ENCODE measurements at places on chromosomes 12 and 14.

- DNase-seq = no peak
Observed at GRCh38 chr12:126993898-126994297, 1273.1 kb upstream of the TMEM132C start.

- no peak for DNase-seq
Observed at GRCh38 chr12:94230357-94230905, 82.1 kb downstream of the PLXNC1 start.

DNA sequence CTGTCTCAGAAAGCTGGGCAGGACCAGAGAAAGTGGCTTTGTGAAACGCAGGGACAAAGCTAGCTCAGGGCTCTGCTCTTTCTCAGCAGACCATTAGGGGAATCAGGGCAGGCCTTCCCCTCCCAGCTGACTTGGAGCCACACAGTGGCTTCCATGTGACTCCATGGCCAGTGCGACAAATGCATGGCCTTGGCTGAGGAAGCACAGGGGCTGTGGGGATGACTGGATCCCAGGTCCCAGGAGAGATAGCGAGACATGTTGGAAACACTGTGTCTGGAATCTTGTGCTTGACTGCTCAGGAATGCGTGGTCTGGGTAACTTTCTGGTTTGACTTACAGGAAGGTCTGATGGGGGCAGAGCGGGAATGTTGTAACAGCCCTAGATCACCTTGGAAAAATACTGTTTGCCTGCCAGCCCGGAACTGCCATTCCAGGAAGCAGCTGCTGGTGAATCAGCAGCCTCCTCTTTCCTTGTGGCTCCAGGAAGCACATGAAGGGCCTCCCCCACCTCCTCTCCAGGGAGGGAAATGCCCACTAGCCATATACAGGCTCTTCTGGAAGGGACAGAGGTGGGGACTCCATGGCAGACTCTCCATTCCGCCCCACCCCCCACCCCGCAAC is 133.5 kb upstream of the HIF1A start:
- peak; percentile 96 for DNase-seq

GRCh38 chr14:55556929-55557623 is 22.9 kb upstream of the KTN1 start:
- DNase-seq = peak; percentile 87

DNA sequence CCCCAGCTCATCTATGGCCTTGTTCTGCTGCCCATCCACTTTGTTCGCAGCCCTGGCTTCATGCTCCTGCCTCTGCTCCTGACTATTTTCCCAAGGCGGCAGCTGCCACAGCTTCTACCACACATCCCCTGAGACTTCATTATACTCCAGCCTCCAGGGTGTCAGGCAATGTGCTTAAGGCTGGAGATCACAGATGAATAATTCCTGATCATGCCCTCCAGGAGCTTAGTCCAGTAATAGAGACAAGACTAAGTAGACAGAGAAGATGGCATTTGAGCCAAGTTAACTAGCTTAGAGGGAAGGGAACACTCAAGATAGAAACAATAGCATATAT is 7.1 kb downstream of the TAPBPL start:
- no peak for DNase-seq

DNA sequence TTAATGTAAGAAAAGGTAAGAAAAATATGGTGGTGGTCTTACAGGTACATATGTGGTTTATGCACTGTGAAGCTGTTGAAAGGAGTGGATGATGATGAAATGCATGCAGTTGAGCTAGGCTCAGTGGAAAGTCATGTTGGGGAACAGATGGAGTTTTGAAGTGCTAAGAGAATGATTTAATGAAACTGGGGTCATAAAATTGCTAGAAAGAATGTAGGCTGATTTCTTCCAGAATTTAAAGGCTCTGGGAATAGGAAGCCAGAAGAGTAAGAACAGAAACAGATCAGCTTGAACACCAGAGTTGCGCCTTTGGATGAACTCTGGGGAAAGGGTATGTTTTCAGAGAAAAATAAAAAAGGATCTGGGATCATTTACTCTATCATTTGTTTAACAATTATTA is 146.5 kb downstream of the MON2 start:
- no peak for DNase-seq

DNA sequence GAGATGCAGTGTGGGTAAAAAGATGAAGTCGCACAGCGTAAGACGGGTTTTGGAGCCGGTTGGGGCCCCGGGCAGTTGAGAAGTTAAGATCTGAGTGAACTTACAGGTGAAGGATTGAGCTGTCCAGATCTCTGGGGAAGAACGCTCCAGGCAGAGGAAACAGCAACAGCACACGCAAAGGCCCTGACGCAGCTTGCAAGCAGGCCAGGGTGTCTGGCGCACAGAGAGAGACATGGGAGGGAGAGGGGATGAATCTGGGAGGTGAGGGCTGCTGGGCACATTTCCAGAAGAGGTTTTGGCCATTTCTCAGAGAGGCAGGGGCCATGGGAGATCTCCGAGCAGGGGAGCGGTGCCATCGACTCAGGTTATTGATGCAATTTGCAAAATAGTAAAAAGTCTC is 31.0 kb downstream of the MYL2 start:
- DNase-seq = no peak

DNA sequence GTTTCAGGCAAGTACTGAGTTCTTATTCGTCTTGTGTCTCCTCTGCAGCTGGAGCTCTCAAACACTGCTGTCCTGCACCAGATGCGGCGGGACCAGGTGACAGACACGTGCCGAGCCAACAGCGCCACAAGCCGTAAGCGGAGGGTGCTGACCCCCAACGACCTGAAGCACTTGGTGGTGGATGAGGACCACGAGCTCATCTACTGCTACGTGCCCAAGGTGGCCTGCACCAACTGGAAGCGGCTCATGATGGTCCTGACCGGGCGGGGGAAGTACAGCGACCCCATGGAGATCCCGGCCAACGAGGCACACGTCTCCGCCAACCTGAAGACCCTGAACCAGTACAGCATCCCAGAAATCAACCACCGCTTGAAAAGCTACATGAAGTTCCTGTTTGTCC is 201.2 kb downstream of the SLC41A2 start:
- no peak for DNase-seq

DNA sequence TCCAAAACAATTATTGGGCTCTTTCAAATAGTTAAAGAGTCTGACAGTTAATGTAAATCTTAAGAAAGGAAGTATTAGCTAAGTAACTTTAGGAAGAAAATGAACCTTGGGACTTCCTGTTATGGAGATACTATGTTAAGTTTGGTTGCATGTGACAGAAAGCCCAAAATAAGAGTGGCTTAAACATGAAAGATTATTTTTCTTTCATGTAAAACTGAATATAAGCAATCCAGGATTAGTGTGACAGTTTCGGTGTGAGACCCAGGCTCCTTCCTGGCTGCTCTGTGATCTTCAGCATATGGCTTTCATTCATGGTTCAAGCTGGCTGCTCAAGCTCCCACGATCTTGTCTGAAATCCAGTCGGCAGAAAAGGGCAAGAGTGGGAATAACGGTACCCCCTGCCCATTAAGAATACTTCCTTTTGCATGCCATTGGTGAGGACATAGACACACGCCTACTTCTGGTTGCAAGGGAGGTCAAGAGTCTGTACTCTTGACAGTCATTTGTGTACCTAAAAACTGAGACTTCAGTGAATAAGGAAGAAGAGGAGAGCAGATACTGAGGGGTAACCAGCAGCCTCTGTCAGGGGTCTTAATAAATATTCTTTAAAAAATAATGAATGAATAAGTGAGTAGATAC is 2.2 kb upstream of the RPAP3 start:
- DNase-seq = no peak

- peak; percentile 42 for DNase-seq
Observed at GRCh38 chr12:89350630-89351488, 1.4 kb downstream of the DUSP6 start.

DNA sequence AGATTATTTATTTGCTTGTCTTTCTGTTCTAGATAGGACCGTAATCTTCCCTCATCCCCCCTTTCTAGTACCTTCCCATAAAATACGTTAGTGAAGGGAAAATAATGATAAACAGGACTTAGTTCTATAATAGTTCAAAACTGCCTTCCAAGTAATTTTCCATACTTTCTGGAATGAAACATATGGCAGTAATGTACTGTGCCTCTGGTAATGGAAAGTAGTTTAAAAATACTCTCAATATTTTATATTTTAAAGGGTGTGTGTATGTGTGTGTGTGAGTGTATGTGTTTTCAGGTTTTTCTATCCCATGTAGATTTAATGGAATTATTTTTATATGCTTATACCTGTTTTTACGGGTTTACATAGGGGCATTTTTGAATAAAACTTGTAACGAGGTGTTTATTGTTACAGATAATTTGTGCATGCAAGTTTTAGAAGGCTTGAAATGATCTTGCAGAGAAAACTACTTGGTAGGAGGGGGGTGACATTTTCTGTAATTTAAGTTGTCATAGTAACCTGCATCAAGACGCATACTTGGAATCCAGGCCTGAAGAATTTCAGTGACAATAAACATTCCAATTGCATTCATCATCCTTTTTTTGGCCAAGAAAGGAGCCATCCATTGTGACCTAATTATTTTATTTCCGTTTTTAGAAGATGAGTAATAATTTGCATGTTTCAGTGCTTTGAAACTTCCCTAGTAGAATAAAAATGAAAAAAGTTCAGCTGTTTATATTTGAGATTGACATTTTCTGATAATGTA is 38.9 kb downstream of the RASSF8 start:
- DNase-seq = peak; percentile 93

- no peak for DNase-seq
Observed at GRCh38 chr14:24873551-24873950, 176.4 kb downstream of the STXBP6 start.

DNA sequence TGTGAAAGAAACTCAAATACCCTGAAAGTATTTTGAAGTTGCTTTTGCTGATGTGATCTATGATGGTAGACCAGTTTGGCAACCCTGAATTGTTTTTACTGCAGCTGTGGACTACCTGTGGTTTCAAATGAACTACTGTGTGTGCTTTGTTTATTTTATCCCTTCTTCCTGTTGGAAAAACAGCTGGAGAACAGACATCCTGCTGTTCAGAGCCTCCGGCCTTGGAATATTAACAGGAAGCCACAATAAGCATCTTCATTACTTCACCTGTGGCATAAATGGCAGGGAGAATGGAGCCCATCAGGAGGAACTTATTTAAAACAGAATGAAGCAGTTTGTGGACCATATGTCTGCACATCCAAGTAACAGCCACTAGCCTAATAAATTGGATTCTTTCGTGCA is 104.8 kb downstream of the DUSP6 start:
- DNase-seq = peak; percentile 21

- no peak for DNase-seq
Observed at GRCh38 chr14:93969082-93969828, 7.1 kb downstream of the ASB2 start.

- no peak for DNase-seq
Observed at GRCh38 chr14:50065583-50065982, 50.8 kb downstream of the VCPKMT start.

DNA sequence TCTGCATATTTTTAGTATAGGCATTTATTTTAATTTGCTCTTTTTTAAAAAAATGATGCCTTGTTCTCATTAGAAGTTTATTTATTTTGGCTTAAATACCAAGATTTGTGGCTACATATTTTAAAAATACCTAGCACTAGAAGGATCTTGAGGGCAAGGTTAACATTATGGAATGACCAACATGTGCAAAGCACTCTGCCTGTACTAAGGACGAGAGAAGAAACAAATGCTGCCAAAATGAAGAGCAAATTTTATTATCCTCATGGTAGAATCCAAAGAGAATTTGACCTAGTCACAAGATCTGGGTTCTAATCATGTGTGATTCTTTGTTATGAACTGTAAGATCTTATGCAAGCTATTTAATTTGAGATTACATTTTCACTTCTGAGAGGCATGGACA is 2.8 kb downstream of the CAND1 start:
- DNase-seq = peak; percentile 16

DNA sequence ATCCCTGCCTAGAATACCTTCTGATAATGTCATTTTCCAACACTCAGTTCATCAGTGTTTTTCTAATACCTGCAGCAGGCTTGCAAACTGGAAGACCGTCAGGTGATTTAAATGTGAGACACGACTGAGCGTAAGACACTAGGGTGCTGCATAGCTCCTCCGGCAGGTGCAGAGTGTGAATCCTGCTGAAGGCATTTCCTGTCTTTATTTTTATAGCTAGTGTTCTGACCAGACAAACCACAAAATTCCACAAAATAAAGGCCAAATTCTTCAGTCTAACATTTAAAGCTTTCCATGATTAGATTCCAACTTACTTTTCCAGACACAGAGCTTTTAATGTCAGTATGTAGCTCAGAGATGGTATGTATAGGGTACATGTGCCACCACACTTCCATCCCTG is 70.7 kb downstream of the BBS10 start:
- DNase-seq = peak; percentile 59

DNA sequence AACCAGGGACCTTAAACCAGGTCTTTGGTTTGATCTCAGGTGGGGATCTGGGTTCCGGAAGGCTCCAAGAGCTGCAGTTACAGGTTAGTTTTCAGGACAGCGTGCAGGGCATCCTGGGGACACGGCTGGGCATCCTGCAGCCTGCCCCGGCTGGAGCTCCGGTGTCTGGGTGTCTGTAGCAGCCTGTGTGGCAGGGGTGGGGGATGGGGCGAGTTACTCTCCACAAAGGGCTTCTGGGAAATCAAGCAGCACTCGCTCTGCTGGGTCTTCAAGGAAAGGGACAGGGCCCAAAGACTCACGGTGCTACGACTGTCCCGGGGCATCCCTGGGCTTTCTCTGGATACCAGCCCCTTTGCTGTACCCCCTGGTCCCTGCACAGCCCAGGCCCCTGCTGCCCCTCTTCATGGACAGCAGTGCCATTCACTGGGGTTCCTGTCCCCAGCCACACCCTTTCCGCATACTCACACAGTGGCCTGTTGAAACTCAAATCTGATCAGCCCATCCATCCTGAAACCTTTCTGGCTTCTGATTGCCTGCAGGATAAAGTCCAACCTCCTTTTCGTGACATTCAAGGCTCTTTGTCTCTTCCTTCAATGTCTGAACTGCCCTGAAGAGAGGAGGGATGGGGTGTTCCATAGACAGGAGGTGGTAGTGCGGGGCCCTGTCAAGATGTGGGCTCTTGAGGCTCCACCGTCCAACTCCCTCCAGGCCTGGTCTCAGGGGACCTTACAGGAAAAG is 22.2 kb upstream of the PPP1R13B start:
- DNase-seq = no peak

GRCh38 chr14:69483765-69484443 is 624 bp upstream of the PLEKHD1 start:
- peak; percentile 32 for DNase-seq

GRCh38 chr12:7483343-7483742 is 20.2 kb downstream of the CD163 start:
- peak; percentile 30 for DNase-seq
